Motor neuron (in vitro differentiated cells): ENCODE measurements at places on chromosomes 16 and 17. TPM values are rescaled to one million over a fixed set of nuclear protein-coding genes. Genes with fewer than 3 reads are reported as not detected.

DNA sequence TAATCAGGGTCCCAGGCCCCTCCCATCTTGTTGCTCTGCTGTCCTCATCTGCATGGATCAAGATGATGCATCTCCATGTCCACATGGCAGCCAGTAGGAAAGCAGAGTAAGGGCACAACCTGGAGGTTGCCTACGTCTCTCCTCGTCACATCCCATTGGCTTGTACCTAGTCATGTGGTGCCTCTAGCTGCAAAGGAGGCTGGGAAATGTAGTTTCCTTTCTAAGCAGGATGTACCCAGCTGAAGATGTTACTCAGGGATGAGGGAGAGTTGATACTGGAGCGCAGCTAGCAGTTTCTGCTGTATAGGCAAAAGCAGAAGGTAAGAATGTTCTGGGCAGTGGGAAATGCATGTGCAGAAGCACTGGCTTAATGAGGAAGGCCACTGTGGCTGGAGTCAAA is 20.8 kb downstream of the ABCC1 start:
- peak; percentile 76 for ATAC-seq

Gene P2RX1
- total RNA-seq: 0.97 and 1.2 TPM in 2 replicates

Gene P2RX5
- 0.91 and 1.4 TPM in 2 replicates for total RNA-seq

Gene CES3
- 1.6 and 2.3 TPM in 2 replicates for total RNA-seq

DNA sequence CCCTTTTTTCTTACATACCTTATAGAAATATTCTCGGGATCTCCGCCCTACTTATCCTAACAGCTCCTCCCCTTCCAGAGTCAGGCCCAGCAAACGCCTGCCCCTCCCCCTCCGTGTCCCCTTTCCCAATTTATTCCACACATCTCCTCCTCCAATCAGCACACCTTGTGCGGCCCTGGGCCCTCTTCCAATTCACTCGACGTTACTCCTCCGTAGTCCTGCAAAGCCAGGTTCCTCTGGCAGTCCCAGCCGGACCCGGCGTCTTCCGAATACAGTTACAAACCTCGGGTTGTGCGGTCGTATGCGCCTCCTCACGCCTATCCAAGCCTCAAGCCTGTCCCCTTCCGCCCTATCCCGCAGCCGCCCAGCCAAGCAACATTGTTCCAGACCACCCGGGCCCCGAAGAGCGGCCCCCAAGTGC is 677 bp downstream of the CBX1 start:
- no peak for ATAC-seq

Gene TEX14
- total RNA-seq: 0.27 and 0.31 TPM in 2 replicates

- ATAC-seq: no peak
Observed at GRCh38 chr17:42530952-42531454, 5.0 kb upstream of the NAGLU start.

Gene BAHCC1
- 1.8 and 1.9 TPM in 2 replicates for total RNA-seq

DNA sequence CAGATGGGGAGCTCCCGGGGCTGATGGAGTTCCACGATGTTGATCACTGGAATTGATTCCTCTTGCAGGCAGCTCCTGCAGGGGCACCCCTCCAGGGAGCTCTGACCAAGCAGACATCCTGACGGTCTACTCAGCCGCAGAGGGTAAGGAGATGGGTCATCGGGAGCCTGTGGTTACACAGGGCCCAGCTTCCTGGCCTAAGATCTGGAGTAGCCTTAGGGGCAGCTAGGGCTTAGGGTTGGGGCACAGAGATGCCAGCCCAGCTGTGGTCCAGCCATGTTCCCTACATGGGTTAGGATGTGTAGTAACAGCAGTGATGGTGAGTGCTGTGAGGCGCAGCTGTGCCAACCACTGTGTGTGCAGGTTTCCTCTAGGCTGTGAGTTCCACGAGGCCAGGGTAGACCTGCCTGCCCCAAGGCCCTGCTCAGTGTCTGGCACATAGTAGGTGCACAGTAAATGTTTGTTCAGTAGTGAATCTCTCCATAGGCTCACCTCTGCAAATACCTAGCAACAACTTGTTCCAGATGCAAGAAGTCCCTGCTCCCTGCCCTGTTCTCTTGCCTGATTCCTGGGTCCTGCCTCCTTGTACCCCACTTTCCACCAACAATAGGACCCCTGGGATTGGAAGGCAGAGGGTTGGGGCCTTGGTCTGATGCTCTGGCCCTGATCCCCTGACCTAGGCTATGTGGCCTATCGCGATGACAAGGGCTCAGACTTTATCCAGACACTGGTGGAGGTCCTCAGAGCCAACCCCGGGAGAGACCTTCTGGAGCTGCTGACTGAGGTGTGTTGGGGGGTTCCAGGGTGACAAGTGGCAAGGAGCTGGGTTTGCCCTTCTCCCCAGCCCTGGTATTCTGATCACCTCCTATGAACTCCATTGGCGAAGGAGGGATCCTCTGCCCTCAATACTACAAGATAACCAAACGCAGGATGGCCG is 13.7 kb downstream of the ZNF213 start:
- no peak for ATAC-seq

- ATAC-seq: no peak
Observed at GRCh38 chr17:71173991-71174390, 946.8 kb upstream of the SOX9 start.

- ATAC-seq: peak; percentile 69
Observed at GRCh38 chr17:66255112-66255511, 25.9 kb upstream of the APOH start.

DNA sequence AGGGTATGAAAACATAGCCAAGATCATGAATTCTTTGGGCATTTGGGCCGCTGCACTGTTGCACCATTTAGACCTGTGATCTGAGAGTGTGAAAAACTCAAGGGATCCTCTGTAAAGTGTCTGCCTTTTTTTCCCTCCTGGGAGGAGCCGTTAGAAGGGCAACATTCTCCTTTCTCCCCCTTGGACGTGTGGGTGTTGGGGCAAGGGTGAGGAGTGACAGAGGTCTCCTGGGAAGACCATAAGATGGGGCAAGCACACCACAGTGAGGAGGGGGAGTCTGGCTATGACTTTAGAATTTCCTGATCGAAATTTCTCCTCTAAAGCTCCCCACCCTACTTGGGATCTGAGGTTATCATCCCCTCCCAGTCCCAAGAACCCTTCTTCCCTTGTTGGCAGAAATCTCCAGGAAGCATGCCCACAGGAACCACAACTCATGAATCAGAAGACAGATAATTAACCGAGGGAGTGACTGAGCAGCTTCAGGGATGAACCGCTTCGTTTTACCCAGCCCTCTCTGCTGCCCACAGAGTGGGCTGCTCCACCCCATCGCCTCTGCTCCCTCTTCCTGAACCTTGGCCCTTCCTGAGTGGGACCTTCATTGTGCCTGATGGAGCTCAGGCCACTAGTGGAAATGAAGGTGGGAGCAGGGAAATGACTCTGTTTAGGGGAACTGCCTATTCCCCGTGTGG is 4.2 kb downstream of the ITGB3 start:
- peak; percentile 37 for ATAC-seq

GRCh38 chr17:6233856-6234255 is 163.7 kb downstream of the WSCD1 start:
- no peak for ATAC-seq

Gene MGRN1
- 19.3 and 25.5 TPM in 2 replicates for total RNA-seq

Gene SGCA
- total RNA-seq: 0.49 and 0.71 TPM in 2 replicates

GRCh38 chr16:8961811-8962390 is 1.8 kb downstream of the USP7 start:
- ATAC-seq: no peak

Gene KRT14
- total RNA-seq: 0.54 and 1.4 TPM in 2 replicates

DNA sequence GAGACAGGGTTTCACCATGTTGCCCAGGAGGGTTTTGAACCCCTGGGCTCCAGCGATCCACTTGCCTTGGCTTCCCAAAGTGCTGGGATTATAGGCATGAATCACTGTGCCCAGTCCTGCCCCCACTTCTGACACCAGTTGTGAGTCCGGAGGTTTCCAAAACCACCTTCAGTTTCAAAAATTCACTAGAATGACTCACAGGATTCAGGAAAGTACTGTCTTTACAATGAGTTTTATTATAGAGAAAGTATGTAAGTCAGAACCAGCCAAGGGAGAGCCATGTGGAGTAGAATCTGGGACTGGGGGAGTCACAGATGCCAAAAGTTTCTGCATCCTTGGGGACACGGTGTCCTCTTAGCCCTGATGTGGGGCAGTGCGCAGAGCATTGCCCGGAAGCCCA is 55.1 kb downstream of the PLD6 start:
- no peak for ATAC-seq

GRCh38 chr16:11424118-11424460 is 78.8 kb downstream of the RMI2 start:
- ATAC-seq: no peak

GRCh38 chr17:70370816-70371215 is 201.5 kb downstream of the KCNJ2 start:
- no peak for ATAC-seq

Gene TBX4
- not detected in 2 replicates for total RNA-seq

DNA sequence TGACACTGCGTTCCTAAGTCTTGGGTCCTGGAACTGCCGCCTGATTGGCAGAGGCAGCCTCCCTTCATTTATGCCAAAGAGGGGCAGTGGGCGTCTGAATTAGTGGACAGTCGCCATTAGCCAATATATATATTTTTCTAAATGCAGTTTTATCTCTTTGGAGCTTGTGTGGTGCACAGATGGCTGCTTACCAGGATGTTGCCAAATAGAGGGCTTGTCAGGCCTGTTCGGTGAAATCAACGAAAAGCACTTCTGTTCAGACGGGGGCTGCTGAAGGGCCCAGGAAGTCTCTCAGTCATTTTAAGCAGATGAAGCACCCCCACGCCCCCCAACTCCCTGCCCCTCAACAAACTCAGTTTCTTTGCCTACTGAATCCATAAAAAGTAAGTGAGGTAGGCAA is 66.0 kb downstream of the RAP1GAP2 start:
- no peak for ATAC-seq

Gene SLC5A2
- total RNA-seq: 2.6 and 6.0 TPM in 2 replicates

Gene HBA2
- total RNA-seq: 0.93 TPM in 1 of 2 replicates, not detected in the other

Gene CDH1
- total RNA-seq: 0.29 and 0.33 TPM in 2 replicates

- ATAC-seq: no peak
Observed at GRCh38 chr16:67392301-67393059, 818 bp downstream of the TPPP3 start.

DNA sequence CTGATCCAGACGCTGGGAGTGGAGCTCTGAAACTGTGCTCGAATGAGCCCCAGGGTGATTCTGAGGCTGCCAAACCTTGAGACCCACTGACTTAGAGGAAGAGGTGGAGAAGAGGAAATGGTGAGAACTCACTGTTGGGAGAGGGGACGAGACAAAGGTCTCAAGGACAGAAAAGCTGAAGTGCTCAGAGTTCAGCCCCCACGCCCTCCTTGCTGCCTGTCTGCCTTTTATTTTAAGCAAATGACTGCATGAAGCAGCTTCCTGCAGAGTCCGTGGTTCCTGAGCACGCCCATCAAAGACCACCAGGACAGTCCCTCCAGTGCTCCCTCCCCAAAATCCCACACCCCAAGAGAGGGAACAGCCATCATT is 20.4 kb downstream of the COTL1 start:
- no peak for ATAC-seq

- ATAC-seq: peak; percentile 32
Observed at GRCh38 chr17:49193513-49194296, 16.7 kb downstream of the GNGT2 start.

DNA sequence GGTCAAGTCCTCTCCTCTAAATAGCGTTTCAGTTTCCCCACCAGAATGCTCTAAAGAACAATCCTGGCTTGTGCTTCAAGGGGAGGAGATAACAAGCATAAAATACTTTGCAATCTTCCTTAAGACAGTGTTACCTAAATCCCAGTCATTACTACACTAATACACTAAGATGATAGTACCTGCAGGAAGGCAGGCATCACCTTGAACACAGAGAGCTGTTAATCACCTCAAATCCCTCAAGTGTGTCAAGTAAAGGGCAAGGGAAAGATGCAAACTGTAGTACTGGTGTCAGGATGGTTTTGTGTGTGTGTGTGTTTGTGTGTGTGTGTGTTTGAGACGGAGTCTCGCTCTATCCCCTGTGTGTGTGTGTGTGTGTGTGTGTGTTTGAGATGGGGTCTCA is 36.8 kb downstream of the NACA2 start:
- ATAC-seq: no peak

- ATAC-seq: peak; percentile 39
Observed at GRCh38 chr17:76659928-76660655, 16.5 kb upstream of the ST6GALNAC1 start.
